Fibroblast of the aortic adventitia (primary cell): ENCODE measurements at places on chromosomes 3 and 15. TPM values are rescaled to one million over a fixed set of nuclear protein-coding genes. Genes with fewer than 3 reads are reported as not detected.

- peak; percentile 69 for DNase-seq
Measured at GRCh38 chr3:79414806-79415205, 353.0 kb downstream of the ROBO1 start.

DNA sequence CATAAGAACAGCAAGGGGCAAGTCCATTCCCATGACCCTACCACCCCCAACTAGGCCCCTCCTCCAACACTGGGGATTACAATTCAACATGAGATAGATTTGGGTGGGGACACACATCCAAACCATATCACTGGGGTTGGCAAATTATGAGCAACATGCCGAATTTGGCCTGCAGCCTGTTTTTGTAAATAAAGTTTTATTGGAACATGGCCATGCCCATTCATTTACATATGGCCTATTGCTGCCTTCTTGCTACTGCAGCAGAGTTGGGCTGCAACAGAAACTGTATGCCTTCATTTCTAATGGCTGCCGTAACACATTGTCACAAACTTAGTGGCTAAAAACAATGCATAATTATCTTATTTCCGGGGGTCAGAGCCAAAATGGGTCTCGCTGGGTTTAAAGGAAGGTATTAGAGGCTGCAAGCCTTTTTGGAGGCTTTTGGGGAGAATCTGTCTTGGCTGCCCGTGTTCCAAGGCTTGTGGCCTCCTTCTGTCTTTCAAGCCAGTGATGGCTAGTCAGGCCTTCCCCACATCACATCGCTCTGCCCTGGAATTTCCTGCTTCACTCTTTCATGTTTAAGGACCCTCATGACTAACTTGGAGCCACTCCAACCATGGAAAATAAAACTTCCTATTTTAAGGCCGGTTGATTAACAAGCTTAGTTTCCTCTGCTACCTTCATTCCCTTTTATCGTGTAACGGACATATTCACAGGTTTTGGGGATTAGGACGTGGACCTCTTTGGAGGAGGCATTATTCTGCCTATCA, 428.5 kb upstream of the PROK2 start:
- no peak for DNase-seq

GRCh38 chr3:67509471-67510075, 144.8 kb downstream of the SUCLG2 start:
- peak; percentile 9 for DNase-seq

DNA sequence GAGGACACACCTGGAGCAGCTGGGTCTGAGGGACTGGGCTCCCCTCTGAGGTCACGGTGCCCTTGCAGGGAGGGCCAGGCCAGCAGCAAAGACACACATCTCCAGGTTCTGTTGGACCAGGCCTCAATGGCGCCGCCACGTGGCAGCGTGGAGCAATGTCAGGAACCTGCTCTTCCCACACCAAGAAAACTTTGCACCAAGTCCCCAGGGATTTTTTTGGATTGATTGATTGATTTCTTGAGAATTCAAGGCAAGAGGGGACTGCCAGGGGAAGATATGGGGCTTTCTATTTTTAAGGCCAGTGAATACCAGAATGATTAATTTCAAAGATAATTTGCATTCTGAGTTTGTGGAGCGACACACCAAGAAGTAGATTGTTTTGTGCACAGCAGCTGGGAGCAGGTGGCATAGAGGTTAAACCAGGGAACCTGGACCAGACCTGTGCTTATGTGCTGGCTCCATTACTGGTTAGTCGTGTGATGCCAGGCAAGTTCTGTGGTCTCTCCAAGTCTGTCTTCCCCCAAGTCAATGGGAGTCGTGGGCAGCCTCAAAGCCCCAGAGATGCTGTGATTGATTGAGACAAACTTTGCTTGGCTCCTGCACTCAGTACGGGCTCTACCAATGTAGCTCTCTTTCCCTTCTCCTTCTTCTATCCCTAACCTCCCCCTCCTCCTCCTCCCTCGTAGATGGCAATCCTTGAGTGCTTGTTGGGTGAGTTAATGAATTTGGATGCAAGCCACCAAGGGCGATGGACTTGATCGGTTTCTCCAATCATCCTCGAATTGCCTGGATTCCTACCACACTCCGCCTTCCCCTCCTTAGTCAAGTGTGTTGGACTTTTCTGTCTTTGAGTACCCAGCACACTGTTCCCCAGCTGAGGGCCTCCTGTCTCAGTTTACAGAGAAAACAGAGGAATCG, 96.2 kb upstream of the TRPM1 start:
- DNase-seq = no peak

DNA sequence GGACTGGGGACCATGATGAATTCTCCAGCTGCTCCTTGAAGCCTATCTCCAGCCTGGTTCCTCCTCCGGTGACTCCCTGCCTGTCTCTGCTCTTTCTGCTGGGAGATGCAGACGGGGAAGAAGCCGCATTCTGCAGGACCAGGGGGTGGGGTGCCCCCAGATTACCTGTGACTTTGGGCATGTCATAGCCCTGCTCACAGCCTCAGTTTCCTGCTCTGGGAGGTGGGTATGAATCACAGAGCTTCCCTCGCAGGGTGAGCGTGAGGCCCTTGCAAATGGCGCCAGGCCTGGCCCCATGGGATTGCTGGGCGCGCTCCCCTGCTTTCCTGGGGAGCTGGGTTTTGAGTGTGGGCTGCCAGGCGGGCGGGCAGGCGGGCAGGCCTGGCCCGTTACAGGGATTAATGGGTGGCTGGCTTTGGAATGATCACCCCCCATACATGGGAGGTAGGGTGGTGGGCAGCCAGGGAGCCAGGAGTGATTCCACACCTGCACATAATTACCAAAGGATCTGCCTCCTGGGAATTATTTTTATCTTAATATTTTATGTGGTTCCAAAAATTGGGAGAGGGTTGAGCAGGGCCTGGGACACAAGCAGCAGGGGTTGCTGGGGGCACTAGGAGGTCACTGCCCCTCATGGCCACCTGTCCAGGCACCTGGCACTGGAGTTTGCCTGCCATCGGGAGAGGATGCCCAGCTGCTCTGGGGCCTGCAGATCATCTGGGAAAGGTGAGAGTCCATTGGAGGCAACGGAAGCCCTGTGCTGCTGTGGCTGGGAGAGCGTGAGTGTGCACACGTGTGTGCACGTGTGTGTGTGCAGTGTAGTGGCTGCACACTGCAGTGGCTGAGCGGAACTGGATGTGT, 106.8 kb downstream of the WNT7A start:
- no peak for DNase-seq

DNA sequence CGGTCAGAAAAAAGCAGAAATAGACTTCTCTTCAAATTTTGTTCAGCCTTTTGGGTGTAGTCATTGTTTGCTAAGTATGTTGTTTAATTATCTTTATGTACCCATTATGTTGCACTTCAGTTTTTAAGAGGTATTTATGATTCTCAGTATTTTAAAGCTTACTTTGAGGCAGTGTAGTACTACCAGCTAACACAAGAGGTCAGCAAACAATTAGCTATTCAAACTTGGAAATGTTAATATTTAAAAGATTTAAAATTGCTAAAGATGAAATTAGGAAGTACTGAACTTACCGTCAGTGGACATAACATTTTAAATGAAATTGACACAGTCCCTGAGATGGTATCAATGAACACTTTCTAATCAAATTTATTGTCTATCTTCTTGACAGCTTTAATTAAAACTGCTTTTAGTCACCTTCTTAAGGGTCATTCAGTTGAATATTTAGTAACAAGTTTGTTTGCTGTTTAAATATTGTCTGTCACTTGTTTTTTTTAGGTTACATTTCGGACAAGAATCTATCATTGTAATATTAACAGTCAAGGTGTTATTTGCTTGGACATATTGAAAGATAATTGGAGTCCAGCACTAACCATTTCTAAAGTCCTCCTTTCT, 28.1 kb downstream of the NKIRAS1 start:
- DNase-seq = peak; percentile 76

Gene TMEM40
- total RNA-seq = not detected in 2 replicates

DNA sequence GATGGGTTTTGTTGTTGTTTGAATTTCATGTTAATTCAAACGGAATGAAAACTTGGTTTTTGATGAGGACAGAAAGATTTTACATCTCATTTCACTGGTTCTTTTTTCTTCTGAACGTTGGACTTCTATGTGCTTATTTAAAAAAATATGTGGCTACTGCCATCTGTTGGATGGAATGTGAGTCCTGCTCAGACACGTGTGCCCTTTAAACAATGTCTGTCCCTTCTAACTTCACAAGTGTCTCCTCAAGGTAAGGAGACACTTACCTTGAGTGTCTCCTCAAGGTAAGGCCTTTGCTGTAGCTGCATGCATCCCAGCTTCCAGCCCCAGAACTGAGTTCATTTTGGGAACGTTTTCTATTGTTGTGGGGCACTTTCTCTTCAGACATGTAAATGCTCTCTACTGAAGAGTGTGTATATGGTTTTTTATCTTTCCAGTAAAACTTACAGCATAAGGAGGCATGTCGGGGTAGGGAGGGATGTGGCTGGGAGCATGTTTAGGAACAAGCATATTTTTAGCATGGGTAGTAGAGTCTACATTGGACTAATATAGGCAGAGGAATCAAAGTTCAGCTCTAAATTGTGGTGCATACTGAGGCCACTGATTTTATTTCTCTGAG, 63.1 kb upstream of the UBE3A start:
- peak; percentile 51 for DNase-seq

GRCh38 chr3:128504533-128504915, 11.5 kb upstream of the GATA2 start:
- DNase-seq = no peak

- DNase-seq = no peak
Measured at GRCh38 chr15:89071471-89071870, 16.8 kb upstream of the ABHD2 start.
